Activated T-cell treated with anti-CD3 and anti-CD28 coated beads, Interleukin-2, amount 50 U/mL, for 48 hours (primary cell): ENCODE measurements at places on chromosomes 2 and 18.

- no peak for DNase-seq
These were observed 55.2 kb downstream of the CIB4 start for GRCh38 chr2:26585966-26586365.

- DNase-seq: no peak
These were observed 355.3 kb upstream of the RAB12 start for GRCh38 chr18:8253944-8254343.

DNA sequence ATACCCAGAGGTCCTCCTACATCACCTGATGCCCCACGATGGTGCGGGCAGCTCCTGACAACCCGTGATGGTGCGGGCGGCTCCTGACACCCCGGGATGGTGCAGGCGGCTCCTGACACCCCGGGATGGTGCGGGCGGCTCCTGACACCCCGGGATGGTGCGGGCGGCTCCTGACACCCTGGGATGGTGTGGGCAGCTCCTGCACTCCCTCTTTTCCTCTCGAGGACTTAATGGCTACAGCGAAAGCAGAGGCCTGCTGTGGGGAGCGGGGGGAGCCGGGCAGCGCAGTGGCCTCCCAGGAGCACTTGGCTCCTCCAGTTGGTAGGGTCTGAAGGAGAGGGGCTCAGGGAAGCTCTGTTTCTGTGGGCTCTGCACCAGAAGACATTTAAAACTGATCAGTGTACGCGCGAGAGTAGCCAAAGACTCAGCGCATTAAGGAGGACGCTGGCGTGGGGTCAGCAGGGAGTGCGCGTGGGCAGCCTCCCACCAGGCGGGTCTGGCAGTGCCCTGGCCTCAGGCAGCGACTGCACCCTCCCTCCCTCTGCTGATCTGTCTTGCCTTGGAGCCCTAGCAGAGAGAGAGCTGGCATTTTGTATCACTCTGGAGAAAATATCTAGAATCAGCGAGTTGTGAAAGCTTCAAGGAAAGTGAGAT, 464.5 kb upstream of the MYT1L start:
- DNase-seq: no peak

- DNase-seq: no peak
These were observed 260.8 kb downstream of the TGIF1 start for GRCh38 chr18:3710712-3711301.

GRCh38 chr2:109193807-109194619, 65.0 kb downstream of the SH3RF3 start:
- DNase-seq: no peak

GRCh38 chr18:13214609-13215008, 4.0 kb upstream of the LDLRAD4 start:
- DNase-seq: no peak

DNA sequence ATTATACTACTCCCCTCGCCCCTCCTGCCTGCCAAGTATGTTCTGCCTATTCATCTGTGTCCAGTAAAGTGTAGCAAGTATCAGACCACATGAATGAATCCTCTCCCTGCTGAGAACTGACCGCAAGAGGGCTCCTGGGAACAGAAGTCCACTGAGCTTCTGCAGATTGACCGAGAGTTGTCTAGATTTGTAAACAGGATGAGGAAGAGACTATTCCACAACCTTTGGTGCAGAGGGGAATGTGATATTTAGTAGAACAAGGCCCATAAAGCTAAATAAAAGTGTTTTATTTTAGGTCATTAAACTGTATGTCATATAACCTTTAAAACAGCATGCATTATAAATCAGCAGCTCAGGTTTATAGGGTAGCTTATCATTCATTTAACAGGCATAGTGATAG, 377.0 kb downstream of the DCC start:
- no peak for DNase-seq

DNA sequence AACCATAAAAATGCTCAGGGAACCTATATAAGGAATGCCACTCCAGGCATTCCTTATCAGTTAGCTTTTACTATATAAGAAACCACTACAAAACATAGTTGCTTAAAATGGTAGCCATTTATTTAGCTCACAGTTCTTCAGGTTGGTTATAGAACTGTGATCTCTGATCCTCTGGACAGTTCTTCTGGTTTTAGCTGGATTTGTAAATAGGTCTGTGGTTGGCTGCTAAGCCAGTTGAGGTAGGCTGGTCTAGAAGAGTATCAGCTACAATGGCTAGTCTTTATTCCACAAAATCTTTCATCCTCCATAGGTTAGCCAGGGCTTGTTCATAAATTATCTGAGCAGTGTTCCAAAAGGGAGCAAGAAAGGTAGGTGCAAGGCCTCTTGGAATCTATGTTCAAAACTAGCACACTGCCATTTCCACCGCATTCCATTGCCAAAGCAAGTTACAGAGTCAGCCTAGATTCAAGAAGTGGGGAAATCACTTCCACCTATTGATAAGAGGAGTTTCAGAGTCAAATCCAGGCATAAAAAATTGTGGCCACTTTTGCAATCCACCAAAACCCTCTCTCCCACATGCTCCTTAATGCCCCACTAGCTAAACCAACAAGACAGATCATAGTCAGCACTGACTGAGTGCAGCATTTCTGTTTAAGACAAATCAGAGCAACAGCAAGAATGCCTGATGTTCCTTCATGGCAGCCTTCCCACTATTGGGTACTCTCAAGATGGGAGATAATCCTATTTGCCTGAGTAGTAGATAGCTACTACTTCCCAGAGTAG, 146.4 kb downstream of the IRS1 start:
- no peak for DNase-seq

- DNase-seq: no peak
These were observed 180.3 kb downstream of the FHOD3 start for GRCh38 chr18:36477776-36478175.

DNA sequence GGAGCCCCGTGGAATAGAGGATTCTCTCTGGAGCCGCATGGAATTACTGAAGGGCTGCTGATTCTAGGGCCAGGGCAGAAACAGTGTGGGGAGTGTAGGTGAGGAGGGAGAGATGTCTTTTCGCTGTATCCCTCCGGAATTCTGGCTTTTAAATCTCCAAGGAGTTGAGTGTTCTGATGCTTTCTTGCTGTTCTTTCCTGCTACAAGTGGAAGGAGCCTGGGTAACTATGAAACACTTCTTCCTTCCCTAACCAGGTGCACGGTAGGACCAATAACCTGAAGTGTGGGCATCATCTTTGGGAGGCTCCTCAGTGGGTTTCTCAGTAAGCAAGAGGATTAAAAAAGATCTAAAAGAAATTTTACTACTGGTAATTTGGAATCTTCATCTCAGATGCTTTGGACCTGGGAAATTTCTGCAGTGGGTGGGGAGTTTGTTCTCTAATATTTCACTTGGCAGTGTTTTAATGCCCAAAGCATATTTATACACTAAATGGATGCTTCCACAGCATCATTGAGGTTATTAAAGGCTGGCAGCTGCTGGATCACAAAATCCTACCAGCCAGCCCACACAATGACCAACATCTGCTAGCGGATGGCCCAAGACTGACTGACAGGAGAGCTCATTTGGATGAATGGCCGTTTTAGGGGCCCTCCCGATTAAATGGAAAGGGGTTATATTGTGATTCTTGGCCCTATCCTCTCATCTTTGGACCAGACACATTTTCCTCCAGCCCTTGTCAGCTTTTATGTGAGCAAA, 2.1 kb downstream of the EML6 start:
- no peak for DNase-seq

GRCh38 chr2:62539606-62540407, 33.8 kb upstream of the TMEM17 start:
- DNase-seq: no peak

- DNase-seq: no peak
These were observed 331.0 kb downstream of the METTL4 start for GRCh38 chr18:2240311-2240705.

DNA sequence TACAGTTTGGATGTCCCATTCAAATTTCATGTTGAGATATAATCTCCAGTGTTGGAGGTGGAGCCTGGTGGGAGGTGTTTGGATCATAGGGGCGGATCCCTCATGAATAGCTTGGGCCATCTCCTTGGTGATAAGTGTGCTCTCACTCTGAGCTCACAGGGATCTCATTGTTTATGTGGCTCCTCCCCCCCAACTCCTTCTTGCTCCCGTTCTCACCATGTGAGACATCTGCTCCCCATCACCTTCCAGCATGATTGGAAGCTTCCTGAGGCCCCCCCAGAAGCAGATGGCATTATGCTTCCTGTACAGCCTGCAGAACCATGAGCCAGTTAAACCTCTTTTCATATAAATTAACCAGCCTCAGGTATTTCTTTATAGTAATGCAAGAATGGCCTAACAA, 3.0 kb upstream of the INPP1 start:
- no peak for DNase-seq

DNA sequence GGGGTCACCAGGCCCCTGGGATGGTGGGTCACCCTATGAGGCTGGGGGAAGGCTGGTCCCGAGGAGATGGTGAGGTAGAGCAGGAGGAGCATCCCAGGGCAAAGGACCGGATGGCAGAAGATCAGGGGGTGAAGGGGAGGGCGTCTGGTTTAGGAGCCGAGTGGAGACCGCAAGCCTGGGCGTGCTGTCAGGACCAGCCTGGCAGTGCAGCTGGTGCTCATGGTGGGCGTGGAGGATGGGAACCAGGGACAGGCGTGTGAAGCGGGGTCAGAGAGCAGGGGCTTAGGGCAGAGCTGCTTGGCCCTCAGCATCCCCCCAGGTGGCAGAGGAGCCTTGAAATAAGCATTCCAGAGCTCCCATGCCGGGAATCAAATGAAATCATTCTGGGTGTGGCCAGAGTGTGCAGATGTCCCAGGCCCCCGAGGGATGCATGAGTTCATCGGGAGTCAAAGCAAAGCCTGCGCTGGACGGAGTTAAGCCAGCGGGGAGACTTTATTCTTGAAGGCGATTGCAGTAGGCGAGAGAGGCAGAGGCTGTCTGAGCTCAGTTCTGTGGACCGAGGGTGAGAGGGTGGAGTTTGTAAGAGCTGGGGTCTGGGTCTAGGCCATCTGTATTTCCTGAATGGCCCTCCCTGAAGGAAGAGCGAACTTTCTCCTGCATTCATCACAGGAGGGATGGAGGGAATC, 33.1 kb upstream of the MBP start:
- DNase-seq: no peak

- no peak for DNase-seq
These were observed 112.5 kb upstream of the AGAP1 start for GRCh38 chr2:235381261-235381912.

- no peak for DNase-seq
These were observed 1.3 kb downstream of the MYL12B start for GRCh38 chr18:3263132-3263700.

DNA sequence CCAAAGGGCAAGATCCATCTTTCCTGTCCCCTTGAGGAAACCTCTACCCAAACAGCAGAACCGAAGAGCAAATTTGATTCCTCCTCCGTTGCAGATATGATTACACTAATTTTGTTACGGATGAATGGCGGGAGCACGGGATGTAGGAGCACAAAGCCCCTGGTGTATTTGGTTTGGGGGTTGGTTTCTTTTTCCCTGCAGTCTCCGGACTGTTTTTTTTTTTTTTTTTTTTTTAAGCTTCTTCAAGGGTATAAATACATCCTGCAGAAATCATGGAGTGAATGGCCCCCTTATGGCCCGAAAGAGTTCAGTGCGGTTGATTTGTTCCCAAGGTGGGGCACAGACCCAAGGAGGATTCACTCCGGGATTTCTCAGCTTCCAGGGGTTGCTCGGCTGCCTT, 135.3 kb upstream of the SH3BP4 start:
- DNase-seq: no peak

- no peak for DNase-seq
These were observed 107.6 kb upstream of the MAP3K20 start for GRCh38 chr2:172968061-172968469.

DNA sequence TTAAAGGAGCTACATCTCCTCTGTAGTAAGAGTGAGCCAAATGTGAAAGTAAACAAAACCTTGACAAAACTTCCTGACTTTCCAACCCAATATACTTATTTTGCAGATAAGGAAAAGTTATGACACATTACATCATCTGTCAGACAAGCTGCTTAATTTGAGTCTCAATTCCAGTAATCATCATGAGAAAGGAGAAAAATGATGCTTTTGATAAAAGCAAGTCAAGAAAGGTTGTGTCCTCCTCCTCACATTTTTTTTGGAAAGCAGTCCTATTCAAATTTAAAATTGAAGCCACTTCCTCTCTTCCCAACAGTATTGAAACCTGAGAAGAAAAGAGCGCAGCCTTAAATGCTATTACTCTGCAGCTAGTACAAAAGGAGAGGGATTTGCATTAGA, 519.6 kb downstream of the LRP1B start:
- DNase-seq: no peak

DNA sequence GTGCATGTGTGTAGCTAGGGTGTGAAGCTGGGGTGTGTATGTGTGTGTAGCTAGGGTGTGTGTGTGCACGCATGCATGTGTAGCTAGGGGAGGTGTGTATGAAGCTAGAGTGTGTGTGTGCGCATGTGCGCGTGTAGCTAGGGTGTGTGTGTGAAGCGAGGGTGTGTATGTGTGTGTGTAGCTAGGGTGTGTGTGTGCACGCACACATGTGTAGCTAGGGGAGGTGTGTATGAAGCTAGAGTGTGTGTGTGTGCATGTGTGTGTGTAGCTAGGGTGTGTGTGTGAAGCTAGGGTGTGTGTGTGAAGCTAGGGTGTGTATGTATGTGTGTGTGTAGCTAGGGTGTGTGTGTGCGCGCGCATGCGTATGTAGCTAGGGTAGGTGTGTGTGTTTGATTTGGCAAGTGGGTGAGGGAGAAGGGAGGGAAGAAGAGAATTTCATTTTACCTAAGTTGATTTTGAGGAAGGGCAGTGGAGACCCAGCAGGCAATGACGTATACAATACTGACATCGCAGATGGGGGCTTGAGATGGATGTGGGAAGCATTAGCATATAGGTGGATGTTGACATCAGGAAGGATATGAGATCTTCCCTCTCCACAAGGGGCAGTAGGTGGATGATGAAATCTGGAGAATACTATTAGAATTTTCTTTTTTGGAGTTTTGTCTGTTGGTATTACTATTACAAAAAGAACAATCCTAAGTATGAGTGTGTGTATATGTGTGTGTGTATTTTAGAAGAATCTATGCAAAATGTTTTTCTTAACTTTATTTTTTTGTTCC, 70.7 kb downstream of the PRELID3A start:
- DNase-seq: no peak

- no peak for DNase-seq
These were observed 101.4 kb downstream of the CPO start for GRCh38 chr2:207040696-207041095.

DNA sequence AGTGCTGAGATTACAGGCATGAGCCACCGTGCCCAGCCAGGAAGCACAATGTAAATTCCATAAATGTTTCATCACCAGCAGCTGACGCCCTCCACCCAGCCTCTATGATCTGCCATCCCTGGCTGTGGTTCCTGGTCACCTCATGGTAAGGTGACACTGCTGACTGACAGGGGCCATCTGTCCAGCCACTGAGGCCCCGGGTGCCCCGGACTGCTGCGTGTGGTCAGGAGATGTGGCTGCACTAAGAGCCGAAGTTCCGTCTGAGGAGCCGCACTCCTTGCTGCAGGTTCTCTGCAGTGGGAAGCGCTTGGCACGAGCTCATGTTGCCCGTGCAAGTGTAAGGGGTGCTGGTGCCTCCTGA, 10.9 kb downstream of the NTSR2 start:
- DNase-seq: no peak

DNA sequence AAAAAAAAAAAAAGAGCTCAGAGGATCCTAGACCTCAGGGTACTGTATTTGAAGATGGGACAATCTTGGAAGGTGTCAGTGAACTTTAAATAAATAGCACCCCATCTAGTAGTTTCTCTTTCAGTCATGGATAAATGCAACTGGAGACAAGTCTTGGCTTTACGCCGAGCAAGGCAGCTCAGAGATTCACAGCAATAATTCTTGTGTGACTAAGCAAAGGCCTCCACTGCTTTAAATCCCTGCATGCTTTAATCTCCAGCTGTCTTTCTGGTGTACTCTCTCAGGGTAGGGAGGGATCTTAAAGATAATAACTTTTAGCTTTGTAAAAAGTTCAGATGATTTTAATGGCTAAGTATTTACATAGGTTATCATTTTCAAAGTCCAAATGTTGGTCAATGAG, 36.3 kb downstream of the NRXN1 start:
- DNase-seq: no peak
